ENCODE measurements at places on chromosomes 7 and 10.

DNA sequence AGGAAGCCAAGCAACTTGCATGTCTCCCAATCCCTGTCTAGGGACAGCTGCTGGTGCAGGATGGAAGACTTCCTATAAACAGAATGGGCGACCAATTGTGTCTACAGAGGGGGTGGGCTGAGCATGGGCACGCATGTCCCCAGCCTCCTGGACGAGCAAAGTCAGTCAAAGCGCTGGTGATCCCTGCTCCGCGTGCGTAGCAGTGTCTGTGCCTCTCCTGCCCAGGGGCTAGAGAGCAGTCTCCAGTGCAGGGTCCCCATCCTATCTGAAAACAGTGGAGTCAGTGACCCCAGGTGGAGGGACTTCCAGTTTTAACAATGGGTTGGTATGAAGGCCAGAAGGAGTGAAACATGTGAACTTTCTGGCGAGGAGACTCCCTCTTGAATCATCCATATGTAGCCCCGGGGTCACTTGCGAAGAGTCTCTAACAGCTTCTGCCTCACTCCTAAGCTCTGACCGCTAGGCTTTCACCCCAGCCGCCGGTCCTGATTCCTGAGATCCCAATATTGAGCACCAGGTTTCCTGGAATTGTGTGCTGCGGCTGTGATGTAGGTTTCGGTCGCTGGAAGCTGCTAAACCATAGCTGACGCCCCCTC, 714 bp upstream of the CASP2 start:
- DNase-seq, result no peak

GRCh38 chr10:19310066-19310465, 261.5 kb downstream of the MALRD1 start:
- DNase-seq, result no peak

- no peak for DNase-seq
Observed at GRCh38 chr7:35021445-35021844, 15.8 kb downstream of the DPY19L1 start.

DNA sequence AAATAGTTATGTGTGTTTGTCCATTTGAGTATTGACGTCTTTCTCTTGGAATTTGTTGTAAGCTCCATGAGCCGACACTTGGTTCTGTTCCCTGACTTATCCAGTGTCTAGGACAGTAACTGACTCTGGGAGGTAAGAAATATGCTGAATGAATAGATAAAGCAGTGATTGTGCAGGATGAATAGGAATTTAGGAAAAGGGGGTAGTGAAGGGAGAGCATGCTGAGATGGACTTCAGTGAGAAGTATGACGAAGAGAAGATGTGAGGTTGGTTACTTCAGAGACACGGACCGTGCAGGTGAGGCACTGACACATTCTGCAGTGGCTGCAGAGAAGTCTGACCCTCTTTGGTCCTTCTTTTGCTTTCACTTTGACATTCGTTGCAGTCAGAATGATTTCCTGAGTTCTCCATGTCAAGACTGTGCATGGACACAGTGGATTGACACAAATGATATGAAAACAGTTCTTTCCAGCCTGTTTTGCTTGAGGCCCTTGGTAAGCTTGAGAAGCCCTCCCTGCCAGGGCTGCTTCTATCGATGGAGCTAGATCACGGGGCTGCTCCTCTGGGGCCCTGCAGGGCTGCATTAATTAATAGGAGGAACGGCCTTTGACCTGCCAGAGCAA, 261.5 kb upstream of the SORCS1 start:
- DNase-seq, result no peak

GRCh38 chr7:131546126-131546525, 10.3 kb downstream of the PODXL start:
- no peak for DNase-seq

DNA sequence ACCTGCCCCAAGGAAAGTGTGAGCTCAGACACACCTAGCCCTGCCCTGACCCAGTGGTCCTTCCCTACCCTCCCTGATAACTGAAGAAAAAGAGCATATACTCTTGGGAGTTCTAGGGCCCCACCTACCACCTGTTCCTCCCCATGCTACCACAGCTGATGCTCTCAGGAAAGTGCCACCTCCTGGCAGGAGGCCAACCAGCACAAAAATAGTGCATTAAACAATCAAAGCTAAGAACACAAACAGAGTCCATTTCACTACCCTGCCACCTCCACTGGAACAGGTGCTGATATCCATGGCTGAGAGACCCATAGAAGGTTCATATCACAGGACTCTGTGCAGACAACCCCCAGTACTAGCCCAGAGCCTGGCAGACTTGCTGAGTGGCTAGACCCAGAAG, 288.6 kb upstream of the PHF14 start:
- DNase-seq, result no peak

DNA sequence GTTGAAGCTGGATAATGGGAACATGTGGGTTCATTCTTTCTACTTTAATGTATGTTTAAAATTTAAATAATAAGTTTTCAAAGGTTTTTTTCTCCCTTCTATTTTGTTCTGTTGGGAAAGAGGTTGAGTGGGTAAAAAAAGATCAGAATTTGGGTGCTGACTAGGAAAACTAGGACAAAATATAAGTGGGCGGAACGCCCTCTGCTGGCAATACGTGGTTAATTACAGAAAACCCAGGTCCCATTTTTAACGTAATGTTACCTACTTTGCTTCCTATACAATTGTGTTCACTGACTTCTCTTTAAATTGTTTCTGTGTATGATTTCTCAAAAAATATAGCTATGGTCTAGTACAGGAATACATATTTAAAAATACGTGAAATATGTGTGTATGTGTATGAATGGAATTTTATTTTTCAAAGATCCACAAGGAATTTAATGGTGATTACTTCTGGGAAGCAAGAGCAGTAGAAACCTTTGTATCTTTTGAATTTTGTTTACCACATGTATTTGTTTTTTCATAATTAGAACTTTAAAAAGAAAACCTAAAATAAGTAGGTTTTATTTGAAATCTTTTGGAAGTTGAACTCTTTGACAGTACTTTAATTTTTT, 8.7 kb downstream of the ECD start:
- peak; percentile 14 for DNase-seq

GRCh38 chr7:98217623-98218582, 6.7 kb downstream of the BHLHA15 start:
- DNase-seq, result no peak

GRCh38 chr10:132412316-132413192, 15.6 kb downstream of the PWWP2B start:
- no peak for DNase-seq

- no peak for DNase-seq
Observed at GRCh38 chr10:3263082-3263481, 90.5 kb upstream of the PITRM1 start.

DNA sequence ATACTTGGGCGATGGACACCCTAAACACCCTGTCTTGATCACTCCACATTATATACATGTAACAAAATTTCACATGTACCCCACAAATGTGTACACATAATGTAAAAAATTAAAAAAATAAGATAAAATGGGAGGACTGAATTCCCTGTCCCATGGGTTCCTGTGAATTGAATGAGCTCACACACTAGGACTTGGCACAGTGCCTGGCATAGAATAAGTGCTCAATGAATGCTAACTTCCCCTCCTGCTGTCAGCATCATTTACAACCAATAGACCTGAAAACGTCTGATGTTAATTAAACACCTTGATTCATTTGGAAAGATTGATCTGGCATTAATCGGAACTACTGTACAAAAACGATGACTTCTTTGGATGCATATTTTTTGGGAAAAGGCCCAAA, 117.3 kb upstream of the ZNF438 start:
- DNase-seq, result no peak

DNA sequence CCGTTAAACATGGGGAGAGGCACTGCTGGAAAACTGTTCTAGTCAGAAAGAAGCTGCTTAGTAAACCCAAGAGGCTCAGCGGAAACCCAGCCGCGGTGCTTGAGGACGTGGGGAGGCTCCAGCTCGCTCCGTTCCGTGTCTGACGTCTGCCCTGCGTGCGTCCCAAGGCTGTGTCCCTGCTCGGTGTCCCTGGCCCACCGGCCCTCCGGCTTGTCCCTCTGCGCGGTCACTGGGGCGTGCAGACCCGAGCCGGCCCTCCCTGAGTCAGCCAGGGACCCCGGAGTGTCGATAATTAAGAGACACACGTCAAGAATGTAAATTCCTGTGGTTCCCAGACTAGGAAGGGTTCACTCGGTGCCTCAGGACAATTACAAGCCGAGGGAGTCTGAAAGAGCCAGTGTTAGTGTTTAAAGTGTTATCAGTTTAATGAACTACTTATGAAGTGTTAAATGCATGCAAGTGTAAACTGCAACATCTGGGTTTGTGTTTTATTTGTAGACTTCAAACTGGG, 98.9 kb downstream of the WDR11 start:
- no peak for DNase-seq

DNA sequence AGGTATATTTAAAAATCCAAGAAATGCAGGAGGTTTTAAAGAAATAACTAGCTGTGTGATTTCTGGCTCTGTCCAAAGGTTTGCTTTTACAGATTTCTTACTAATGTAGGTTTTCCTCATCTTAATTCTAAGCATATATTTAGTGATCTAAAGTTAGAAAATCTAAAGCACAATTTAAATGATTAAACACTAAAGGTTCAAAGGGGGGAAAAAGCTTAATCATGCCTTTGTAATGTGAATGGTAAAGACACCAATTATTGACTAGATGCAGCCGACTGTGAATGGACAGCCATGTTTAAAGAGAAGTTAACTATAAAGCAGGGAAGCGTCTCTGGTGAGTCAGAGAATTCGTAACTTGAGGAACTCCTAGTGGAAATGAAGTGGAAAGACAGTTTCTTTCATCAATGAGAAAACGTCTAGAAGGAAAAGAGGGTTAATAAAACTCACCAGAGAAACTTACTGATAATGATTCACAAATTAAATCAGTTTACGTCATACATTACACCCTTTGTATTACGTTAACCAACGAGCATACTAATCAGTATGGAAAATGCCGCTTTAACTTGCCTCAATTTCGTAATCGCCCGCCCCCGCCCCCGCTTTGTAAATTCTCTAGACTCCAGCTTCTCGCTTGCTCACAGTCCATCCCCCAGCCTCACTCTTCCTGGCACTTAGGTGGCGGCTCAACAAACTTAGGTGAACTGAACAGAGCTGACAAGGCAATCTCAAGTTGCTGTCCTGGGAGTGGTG, 1.1 kb upstream of the HBP1 start:
- no peak for DNase-seq

GRCh38 chr7:155953501-155953778, 141.2 kb upstream of the SHH start:
- no peak for DNase-seq

DNA sequence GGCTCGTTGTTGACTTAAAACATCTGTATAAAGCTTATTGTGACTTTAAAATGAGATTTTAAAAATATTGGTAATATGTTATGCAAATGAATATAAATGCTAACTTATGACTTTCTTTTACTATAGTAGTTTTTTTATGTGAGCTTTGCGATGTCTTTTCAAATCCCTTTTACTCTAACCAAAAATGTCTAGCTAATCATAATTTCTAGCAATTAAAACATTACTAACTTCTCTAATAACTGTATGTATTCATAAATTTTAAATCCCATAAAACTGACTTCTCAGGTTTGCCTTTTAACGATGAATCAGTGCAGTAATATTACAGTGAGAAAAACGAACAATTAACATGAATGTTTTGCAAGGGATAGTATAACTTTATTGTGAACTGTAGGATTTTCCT, 113.2 kb downstream of the MAPK8 start:
- DNase-seq, result no peak

GRCh38 chr10:22705527-22705926, 8.9 kb downstream of the PIP4K2A start:
- DNase-seq, result no peak

DNA sequence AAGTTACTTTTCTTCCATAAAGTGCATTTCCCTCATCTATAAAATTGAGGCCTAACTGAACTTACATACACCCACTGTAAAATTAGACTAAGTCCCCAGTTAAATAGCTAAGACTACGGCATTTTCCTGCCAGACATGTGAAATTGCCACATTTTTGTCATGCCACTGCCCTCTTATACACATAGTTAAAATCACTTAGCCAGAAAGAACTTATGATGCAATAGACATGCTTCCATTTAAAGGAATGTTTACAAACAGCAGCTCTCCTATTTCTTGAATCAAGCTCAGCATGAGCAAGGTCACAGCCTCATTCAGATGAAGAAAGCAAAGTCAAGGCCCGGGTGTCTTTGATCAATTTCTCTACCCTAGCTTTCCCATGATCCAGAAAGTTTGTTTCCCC, 175.7 kb downstream of the LRRN3 start:
- no peak for DNase-seq

- no peak for DNase-seq
Observed at GRCh38 chr7:147023440-147023839, 906.8 kb downstream of the CNTNAP2 start.

DNA sequence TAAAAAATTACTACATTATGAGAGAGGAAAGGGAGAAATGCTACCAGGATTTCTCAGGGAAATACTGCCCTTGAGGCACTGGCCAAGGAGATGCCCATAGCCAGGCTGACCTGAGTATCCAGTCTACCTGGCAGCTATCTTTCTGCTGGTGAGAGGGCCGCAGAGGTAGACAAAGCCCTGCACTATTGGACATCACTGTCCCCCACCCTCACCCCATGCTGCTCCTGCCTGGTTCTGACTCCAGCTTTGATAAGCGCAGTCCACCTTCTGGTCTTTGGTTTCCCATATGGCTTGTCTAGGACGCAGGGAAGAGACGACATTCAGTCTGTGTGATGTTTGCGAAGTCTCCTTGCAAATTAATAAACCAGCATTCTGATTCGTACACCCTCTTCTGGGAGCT, 3.7 kb downstream of the ITPRIP start:
- no peak for DNase-seq

- DNase-seq, result no peak
Observed at GRCh38 chr7:51134013-51134441, 182.6 kb downstream of the COBL start.

DNA sequence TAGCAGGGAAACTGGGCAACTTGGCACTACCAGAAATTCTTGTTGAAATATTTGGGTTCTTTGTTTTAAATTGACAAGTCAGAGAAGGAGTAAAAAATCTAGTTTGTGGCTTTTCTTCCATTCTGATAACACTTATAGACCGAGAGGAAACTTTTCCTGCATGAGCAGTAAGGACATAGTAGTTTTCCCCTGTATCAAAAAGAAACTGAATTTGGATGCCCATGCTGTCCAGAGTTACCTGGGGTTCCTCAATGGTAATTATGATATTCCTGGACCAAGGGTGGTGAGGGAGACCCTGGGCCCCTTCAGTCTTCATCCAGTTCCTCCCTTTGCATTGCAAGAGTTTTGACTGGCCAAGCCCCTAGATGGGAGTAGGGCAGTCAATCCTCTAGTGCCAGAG, 19.9 kb upstream of the STEAP2 start:
- DNase-seq, result no peak

DNA sequence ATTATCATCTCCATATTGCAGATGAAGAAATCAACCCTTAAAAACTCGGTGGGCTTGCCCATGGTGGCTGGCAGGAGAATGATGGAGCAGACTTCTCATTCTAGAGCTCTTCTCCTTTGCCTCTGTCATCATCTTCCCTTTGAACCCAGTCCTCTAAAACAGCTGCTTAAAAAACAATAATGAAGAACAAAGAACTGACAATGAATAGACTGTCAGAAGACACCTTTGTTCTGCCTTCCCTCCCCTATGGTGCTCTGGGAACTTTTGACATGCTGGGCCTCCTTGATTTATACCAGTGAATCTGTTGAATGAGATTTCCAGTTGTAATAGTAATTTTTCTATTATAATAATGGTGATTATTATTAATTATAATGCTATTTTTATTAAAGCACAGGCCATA, 103.0 kb downstream of the SORCS3 start:
- no peak for DNase-seq

- no peak for DNase-seq
Observed at GRCh38 chr7:1882451-1882850, 212.4 kb downstream of the ELFN1 start.

- DNase-seq, result no peak
Observed at GRCh38 chr7:141610671-141611070, 59.5 kb downstream of the AGK start.

Measured in T-helper 17 cell (primary cell).